NCI-H1694 treated with DMSO at 0.1 percent for 48 hours (cell line): ENCODE measurements at places on chromosomes 12 and 14.

- no peak for DNase-seq
Measured at GRCh38 chr12:130879781-130880389, 8.0 kb downstream of the RAN start.

DNA sequence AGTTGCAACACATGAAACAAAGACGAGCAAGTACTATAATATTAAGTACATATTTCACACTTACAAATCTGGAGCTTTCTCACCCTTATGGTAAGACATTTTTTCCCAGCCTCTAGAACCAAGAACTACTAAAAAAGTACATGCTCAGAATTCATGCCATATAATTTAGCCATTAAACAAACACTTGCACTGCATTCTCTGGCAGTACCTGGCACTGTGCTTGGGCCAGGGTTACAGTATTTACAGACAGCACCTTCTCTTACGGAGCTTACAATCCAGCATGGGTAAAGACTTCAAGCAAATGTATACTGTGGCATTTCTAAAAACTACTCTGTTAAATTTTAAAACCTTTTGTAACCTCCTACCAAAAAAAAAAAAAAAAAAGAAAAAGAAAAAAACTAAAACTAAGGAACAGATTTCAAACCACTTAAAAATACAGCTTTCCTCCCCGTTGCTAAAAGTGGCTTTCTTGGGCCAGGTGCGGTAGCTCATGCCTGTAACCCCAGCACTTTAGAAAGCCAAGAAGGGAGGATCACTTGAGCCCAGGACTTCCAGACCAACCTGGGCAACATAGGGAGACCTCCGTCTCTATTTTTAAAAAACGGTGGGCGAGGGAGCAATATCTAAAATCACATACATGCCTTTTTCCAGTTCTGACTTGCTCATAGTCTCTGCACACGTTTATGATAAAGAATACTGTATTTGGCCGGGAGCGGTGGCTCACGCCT lies 956 bp downstream of the GNPTAB start:
- DNase-seq: no peak

GRCh38 chr14:49769581-49770211 lies 1.7 kb downstream of the KLHDC2 start:
- DNase-seq: no peak

GRCh38 chr12:99170461-99170860 lies 477.1 kb upstream of the GARIN6 start:
- DNase-seq: no peak
